ENCODE measurements at places on chromosomes 5 and 9.

DNA sequence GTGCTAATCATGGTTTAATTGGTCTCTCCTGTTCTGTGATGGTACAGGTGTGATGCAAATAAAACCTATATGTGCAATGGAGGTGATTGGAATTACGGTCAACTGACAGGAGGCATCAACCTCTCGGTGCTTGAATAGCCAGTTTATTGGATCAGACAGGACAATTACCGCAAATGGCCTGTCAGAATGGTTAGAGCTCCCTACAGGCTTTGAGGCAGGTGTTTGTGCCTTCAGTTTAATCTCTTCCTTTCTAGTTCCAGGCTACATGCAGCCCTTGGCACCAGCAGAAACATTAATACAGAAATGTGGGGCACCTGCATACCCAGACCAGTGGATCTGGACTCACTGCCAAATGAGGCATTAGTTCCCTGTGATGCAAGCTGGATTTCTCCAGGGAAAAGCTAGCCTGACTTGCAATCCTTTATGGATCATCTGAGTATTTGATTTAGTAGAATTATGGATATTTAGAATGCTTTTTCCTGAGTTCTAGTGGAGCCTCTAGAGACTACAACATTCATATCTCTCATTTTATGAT, 128.6 kb downstream of the MAT2B start:
- no peak for DNase-seq

DNA sequence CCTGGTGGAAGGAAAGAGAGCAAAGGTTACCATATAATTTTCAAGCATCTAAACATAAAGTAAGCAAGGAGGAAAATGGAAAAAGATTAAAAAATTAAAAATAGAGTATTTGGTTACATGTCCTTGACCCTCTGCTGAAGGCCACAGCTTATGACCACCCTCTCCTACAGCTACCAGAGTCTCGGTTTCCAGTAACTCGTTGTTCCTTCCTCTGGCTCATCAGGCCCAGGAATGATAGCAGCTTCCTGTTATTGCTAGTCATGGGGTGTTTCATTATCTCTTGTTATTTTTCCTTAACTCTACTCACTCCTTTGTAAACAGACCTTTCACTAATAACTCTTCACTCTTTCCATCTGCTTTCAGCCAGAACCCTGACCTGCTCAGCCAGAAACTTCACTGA, 102.2 kb downstream of the YTHDC2 start:
- DNase-seq, result no peak

- no peak for DNase-seq
These were observed 23.4 kb upstream of the FAT2 start for GRCh38 chr5:151614565-151614964.

DNA sequence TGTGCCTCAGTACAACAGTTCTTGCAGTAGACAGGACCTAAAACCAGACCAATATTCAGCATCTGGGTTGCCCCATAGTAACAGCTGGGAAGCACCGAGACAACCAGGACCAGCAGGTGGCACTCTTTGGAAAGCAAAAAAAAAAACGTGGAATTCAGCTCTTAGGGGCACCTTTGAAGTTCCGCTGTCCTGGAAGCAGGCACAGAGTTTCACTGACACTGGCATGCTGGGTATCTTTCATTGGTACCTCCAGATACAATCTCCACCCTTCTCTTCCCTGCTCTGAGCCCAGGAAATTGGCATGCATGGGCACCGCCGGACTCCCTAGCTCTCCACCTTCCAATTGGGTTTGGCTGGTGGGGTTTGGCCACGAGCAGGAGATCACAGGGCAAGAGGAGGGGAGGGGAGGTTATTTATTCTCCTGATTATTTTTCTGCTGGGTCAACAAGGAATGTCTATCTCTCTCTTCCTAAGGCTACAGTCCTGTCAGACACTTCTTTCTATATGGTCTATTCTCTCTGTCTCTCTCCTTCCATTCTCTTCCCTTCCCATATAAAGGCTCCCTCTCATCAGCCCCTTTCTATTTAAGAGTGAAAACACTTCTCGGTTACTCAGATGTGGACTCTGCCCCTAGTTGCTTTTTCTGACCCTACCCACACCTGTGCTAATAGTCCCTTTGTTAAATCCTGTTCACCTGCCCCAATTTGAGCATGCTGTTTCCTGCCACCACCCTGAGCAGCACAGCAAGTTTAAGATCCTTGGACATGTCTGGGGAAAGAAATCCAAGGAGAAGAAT, 1.9 kb upstream of the IDNK start:
- no peak for DNase-seq

DNA sequence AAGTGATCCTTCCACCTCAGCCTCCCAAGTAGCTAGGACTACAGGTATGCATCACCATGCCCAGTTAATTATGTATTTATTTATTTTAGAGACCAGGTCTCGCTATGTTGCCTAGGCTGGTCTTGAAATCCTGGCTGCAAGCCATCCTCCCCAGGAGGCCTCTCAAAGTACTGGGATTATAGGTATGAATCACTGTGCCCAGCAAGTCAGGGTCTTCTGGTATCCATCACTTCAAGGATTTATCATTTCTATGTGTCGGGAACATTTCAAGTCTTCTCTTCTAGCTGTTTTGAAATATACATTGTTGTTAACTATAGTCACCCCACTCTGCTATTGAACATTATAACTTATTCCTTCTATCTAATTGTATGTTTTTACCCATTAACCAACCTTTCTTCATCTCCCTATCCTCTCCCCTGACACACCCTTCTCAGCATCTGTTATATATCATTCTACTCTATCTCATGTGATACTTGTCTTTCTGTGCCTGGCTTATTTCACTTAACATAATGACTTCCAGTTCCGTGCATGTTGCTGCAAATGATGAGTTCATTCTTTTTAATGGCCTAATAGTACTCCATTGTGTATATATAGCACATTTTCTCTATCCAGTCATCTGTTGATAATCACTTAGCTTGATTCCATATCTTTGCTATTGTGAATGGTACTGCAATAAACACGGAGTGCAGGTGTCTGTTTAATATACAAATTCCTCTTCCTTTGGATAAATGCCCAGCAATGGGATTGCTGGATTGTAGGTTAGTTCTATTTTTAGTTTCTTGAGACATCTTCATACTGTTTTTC, 26.4 kb downstream of the UTP15 start:
- no peak for DNase-seq

DNA sequence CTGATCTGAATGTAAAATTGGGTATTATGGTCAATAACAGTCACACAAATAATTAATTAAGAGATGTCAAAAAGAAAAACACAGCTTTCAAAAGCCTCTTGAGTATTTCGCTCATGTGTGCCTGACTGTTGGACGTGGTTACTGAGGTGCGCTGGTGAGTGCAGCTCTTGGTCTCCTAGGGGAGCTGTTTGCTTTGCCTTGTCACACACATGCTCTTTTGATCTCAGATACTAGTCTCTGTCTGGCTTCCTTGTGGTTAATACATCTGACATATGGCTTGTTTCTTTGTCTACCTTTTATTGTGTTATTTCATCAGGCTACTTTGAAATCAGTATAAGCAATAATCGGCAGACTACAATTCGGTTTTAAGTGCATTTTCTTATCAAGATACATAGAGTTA, 51.5 kb downstream of the PCSK1 start:
- DNase-seq, result no peak

GRCh38 chr9:24986331-24986730, 440.6 kb upstream of the IZUMO3 start:
- no peak for DNase-seq

DNA sequence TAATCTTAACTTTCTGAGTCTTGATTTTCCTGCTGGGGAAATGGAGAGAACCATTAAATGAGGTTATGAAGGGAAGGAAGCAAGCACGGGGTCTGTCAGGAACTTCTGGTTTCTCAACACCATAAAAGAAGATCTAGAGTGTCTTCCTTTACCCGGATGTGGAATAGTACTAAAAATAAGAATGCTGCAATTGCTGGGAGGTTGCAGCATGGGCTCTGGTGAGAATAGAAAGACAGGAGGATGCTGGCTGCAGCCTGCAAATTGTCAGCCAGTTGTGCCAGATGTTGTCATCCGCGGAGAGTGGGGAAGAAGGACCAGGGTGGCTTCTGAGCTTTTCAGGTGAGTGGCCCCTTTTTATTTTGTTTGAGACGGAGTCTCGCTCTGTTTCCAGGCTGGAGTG, 69.3 kb upstream of the STC2 start:
- no peak for DNase-seq

- no peak for DNase-seq
These were observed 124.8 kb upstream of the RAD23B start for GRCh38 chr9:107158321-107158720.

DNA sequence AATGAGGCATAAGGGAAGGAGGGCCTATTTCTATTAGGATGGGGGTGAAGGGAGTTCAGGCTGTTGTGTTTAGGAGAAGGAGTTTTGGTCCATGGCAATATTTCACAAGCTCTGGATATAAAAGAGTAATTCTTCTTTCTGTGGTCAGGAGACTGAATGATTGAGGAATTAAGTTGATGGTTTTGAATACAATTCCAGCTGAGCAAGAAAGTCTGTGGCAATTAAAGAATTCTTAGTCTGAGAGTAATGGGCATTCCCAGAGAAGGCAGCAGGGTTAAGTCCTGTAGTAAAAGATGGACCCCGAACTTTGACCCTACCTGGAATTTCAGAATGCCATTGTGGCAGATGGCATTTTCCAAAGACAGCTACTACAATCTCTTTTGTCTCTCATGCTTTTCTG, 202.6 kb downstream of the TLE4 start:
- no peak for DNase-seq

- DNase-seq, result no peak
These were observed 399.1 kb downstream of the MAN2A1 start for GRCh38 chr5:110088676-110089436.

- DNase-seq, result no peak
These were observed 28.7 kb upstream of the MEGF9 start for GRCh38 chr9:120742951-120743416.

- no peak for DNase-seq
These were observed 222.7 kb upstream of the ACO1 start for GRCh38 chr9:32161720-32162119.
